ENCODE measurements at places on chromosomes 4 and X. TPM values are rescaled to one million over a fixed set of nuclear protein-coding genes. Genes with fewer than 3 reads are reported as not detected.

FGD1 gene
- 12.2 TPM for total RNA-seq

NPY1R gene
- total RNA-seq = not detected

GAGE12J gene
- not detected for total RNA-seq

HTR2C gene
- total RNA-seq = not detected

MAGEC2 gene
- total RNA-seq = not detected
